Mesothelial cell of epicardium (in vitro differentiated cells): ENCODE measurements at places on chromosomes 7 and 10.
A peak's percentile ranks its signal among the peaks of the same experiment; 100 is the strongest.

DNA sequence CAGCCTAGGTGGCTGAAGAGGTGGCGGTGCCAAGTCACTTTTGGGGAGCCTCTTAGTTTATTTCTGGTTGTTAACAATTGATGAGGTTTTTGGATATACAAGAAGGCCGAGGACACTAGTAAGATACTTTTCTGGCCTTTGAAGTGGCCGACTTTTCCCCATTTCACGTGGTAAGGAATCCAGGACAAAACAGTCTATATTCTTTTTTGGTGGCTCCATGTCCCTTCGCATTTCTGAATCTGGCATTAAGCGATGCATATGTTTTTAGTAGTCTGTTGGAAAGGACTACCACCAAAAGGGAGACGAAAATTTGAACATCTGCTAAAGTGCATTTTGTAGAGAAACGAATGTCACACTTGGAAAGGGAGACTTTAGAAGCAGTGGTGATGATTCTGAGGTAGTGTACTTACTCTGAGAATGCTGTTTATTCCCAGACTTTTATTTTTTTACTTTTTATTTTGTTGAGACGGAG is 1.5 kb downstream of the MLLT10 start:
- no peak for DNase-seq

DNA sequence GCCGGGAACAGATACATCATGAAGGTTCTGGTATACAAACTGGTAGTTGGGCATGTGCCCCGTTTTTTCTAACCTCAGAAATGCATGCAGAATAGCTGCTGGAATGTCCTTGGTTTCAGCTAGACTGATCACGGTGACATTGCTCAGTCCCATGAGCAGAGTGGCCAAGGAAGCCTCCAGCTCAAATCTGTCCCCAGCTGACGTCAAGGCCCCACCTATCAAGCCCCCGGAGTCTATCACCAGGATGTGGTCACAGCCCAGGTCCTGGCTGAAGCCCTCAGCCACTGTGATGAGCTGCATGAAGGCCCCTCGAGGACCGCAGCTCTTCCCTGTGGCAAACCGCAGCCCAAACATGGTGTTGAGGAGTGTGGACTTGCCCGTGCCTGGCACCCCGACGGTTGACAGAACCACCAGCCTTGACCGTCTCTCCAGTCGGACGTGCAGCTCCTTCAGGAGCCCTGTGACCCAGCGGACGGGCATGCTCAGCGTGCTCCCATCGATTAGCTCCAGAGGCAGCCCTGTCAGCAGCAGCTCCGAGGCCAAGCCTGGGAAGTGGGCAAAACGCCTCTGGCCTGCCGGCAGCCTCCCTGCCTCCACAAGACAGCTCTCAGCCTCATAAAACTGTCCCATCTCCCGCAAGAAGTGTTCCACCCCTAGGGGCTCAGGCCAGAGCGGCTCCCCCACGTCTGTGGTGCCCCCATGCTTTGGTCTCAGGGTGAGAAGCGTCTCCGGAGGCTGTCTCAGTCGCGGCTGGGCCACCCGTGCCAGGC is 7.8 kb upstream of the MRPS24 start:
- no peak for DNase-seq

- no peak for DNase-seq
These were observed 57.4 kb downstream of the MINDY4 start for GRCh38 chr7:30828591-30828990.

GRCh38 chr10:26468700-26469099 is 30.6 kb downstream of the APBB1IP start:
- DNase-seq = no peak

DNA sequence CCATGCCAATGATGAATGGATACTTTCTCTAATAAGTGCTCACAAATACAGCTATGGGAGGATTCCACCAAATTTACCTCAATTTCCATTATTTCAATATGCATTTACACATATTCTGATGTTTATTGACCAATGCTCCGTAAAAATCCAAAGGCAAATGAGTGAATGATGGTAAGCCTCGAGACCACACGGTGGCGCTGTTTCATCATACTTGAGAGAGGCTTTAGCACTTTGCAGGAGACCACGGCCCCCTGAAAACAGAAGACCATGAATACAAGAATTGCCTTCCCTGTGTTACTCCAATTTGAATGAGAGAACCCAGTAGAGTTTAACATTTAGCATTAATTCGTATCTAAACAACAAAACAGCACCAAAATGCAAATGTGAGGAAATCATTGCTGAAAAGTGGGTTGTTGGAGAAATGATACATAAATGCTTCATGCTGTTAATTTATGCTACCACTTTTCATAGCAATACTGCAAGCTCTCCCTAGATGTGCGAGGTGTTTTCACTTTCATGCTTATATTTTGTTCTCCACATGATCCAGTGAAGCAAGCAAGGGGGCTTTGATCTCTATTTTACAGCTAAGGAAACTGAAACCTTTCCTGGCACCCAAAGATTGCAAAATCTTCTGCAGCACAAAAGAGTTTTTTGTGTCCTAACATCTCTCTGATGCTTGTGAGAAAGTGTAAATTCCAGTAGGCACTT is 35.4 kb downstream of the TRIL start:
- peak; percentile 68 for DNase-seq

- no peak for DNase-seq
These were observed 1057.3 kb downstream of the CNTNAP2 start for GRCh38 chr7:147173883-147174282.

DNA sequence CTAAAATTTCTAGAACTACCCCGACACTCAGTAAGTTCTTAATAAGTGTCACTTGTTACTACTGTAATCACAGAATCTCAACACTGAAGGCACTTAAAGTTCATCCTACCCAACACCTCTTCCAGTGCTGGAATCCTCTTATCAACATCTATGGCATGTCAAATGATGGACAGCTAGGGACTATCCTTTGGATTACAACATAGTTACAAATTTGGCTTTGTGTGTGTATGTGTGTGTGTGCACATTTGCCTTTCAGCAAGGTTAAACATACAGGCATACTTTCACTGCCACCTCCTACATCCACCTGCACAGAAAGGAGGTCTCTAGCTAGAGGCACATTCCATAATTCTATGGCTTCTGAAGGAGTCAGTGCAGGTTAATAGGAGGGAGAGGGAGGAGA is 25.8 kb downstream of the PTTG1IP2 start:
- DNase-seq = no peak

- DNase-seq = no peak
These were observed 219.9 kb downstream of the CELF2 start for GRCh38 chr10:11237571-11237970.

DNA sequence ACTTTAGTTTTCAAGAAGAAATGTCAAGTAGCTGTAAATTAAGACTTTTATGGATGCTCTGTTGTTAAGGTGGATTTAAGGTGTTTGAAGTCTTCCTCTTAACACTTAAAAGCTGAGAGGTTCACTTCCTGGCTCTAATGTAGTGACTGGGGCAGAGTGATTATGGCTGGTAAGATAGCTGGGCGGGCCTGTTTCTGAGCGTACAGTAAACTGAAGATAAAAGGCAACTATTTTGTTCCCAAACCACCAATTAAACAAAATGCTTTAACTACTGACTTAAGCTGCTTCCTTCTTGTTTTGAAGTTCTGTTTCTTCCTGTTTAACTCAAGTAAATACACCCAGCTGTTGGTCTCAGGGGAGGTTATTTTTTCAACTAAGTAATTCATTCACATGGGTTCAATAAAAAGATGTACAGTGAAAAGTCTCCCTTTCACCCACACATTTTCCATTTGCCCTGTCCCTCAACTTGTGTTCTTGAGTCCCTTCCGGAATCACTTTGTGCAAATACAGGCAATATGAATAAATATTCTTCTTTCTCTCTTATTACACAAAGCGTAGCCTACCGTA is 19.3 kb downstream of the VWA2 start:
- DNase-seq = no peak

- no peak for DNase-seq
These were observed 10.0 kb downstream of the ERLIN1 start for GRCh38 chr10:100175875-100176274.

DNA sequence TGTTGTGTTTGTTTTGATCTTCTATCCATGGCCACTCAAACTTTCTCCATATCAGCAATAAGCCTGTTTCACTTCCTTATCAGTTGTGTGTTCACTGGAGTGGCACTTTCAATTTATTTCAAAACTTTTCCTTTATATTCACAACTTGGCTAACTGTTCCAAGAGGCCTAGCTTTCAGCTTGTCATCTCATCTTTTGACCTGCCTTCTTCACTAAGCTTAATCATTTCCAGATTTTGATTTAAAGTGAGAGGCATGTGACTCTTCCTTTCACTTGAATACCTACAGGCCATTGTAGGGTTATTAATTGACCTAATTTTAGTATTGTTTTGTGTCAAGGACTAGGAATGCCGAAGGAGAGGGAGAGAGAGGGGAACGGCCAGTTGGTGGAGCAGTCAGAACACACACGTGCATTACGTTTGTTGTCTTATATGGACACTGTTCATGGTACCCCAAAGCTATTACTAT is 5.5 kb upstream of the GNAT3 start:
- DNase-seq = no peak

DNA sequence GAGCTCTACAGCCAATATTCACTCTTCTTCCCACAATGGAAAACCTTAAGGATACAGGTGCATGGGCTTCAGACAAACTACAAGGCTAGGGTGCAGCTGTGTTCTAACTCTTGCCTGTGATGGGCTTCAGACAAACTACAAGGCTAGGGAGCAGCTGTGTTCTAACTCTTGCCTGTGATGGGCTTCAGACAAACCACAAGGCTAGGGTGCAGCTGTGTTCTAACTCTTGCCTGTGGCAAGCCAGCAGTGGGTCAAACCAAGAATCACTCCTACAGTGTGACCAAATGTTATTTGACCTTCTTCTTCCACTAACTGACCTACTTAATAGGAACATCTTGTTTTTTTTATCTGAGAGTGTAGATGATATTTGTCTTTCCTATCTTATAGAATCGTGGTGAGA is 7.4 kb downstream of the SORCS1 start:
- no peak for DNase-seq

GRCh38 chr10:132458586-132459300 is 61.7 kb downstream of the PWWP2B start:
- peak; percentile 86 for DNase-seq

- DNase-seq = no peak
These were observed 84.0 kb downstream of the ADARB2 start for GRCh38 chr10:1653321-1653720.
